ENCODE measurements at places on chromosomes 7 and 10.

GRCh38 chr10:86899670-86900276, 57.6 kb downstream of the MMRN2 start:
- no peak for DNase-seq

- DNase-seq: no peak
Observed at GRCh38 chr7:10034843-10035556, 938.7 kb upstream of the PHF14 start.

DNA sequence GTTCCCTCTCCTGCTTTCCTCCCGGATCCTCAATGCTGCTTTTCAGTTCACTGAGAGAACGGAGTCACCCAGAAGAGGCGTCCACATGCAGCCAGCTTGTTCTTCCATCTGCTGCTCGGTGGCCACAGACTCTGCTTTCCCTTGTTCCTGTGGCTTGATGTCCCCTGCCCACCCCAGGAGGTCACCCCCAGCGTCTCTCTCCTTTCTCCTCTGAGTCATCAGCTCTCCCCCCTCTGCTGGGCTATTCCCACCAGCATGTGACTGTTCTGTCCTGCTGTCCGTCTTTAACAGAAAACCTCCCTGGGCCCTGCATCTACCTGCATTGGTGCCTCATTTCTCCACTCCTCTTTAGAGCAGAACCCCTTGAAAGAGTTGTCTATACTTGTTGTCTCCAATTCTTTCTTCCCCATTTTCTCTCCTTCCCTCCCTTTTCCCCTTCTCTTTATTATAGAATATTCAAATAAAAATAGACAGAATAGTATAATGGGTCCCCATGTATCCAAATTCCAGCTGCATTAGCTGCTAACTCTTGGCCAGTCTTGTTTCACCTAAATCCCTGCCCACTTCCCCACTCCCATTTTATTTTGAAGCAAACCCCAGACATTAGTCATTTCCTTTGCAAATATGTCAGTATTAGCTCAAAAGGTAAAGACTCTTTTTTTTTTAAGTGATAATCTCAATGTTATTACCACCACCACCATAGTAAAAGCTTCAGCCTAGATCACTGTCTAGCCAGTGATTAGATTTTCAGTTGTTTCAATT, 4.1 kb downstream of the ZNF282 start:
- no peak for DNase-seq

DNA sequence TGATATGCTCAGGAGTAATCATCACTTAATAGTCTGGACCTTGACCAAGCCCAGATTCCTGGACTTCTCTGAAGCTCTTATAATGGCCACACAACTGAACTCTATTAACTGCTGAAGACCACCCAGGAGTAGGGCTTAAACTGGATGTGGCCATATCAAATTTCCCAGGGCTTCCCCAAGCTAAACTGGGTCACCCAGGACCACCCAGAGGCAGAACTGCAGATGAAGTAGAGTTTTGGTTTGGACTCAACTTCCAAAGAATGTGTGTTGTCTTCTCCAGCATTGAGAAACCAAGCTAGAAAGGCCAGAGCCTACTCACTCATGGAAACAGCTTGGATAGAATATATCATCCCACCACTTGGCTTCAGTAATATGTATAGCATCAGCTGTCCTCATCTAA, 358.2 kb upstream of the MEOX2 start:
- no peak for DNase-seq

GRCh38 chr7:137681657-137682562, 164.9 kb downstream of the DGKI start:
- no peak for DNase-seq

DNA sequence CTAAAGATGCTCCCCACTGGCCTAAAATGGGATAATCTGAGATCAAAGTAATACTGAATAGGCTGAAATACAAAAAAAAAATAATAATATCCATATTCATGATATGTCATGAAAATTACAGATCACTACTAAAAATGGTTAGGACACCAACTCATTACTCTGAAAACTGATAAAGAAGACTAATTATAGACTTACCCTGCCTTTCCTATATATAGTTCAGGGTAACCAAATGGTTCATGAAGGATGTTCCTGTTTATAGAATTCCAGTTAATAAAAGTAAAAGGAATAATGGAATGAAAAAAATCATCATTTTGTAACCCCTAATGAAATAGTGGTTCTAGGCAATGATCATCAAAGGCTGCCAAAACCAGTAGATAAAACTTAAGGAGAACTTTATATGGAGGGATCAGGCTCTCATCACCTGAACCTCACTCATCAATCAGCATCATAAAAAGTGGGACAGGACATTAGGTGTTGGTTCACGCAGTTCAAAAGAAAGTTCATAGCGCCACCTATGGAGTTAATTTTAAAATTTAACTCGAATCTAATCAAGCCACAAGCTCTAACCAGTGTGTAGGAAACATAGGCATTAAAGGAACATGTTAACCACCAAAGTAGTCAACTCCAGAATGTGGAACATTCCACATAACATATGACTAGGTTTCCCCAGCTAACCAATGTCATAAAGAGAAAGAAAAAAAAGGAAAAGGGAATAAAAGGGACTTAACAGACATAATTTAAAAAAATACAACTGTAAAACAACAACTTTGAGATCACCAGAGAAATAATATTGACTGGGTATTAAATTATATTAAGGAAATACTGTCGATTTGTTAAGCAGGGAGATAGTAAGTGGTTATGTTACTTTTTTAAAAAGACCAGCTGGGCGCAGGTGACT, 35.7 kb downstream of the P4HA1 start:
- DNase-seq: no peak

- DNase-seq: peak; percentile 12
Observed at GRCh38 chr10:788796-789748, 99.6 kb upstream of the DIP2C start.

- no peak for DNase-seq
Observed at GRCh38 chr7:157153260-157153659, 14.5 kb downstream of the UBE3C start.

GRCh38 chr10:6138456-6138855, 49.6 kb downstream of the RBM17 start:
- no peak for DNase-seq

DNA sequence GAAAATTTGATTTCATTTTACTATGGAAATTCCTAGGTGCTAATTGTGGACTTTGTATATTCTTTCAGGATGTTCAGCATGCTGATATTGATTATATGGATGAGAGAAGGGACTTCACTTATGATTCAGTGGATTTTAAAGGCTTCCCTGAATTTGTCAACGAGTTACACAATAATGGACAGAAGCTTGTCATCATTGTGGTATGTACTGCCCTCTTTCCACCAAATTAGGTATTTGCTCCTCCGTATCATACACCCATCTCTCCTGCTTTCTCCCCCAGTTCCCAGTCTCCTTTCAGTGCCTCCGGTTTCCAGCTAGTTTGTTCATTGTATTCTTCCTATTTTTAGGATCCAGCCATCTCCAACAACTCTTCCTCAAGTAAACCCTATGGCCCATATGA, 34.6 kb downstream of the MGAM start:
- no peak for DNase-seq

- DNase-seq: no peak
Observed at GRCh38 chr10:114504769-114505579, 100.7 kb upstream of the AFAP1L2 start.

GRCh38 chr10:114819322-114819721, 2.3 kb upstream of the FHIP2A start:
- no peak for DNase-seq

DNA sequence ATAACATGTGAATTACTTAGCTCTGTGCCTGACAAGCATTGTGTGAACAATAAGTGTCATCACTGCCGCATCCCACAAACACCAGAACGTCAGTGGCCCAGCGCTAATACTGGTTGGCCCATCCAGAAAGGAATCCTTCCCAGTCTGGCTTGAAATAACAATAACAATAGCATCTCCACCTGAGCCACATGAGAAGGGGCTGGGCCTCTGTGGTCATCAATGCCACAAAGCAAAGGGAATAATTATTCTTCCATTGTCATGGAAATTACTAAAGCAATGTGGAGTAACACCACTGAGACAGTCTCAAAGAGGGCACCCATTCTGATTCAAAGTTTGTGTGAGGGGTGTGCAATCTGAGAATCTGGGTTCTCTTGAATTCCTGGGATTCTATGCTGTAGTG, 105.7 kb upstream of the INHBA start:
- no peak for DNase-seq

DNA sequence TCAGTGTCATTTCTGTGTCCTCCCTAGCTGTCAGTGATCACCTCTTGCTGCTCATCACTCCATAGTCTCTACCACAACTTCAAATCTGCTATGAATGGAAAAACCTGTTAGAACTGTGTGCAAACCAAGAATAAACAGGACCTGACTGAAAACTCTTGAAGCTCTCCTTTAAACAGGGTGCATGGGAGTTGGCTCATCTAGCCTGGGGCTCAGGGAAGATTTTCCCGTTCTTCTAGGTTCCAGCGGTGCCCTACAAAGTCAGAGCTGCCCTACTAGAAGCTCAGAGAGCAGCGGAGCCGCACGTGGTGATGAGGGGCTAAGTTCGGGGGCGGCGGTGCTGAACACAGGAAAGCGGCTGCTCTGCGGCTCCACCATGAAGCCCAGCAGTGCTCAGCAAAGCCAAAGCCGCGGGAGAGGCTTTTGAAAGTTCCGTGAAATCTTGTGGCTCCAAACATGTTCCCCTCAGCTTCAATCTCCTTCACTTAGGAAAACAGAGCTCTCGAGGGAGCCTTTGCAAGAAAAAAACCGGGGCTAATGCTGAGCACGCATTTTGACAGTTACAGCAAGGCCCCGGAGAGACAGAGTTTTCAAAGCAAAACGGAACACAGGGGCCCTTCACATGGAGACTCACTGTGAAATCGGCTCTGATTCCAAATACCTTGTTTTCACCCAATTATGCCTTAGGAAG, 30.5 kb downstream of the RGS10 start:
- DNase-seq: no peak

DNA sequence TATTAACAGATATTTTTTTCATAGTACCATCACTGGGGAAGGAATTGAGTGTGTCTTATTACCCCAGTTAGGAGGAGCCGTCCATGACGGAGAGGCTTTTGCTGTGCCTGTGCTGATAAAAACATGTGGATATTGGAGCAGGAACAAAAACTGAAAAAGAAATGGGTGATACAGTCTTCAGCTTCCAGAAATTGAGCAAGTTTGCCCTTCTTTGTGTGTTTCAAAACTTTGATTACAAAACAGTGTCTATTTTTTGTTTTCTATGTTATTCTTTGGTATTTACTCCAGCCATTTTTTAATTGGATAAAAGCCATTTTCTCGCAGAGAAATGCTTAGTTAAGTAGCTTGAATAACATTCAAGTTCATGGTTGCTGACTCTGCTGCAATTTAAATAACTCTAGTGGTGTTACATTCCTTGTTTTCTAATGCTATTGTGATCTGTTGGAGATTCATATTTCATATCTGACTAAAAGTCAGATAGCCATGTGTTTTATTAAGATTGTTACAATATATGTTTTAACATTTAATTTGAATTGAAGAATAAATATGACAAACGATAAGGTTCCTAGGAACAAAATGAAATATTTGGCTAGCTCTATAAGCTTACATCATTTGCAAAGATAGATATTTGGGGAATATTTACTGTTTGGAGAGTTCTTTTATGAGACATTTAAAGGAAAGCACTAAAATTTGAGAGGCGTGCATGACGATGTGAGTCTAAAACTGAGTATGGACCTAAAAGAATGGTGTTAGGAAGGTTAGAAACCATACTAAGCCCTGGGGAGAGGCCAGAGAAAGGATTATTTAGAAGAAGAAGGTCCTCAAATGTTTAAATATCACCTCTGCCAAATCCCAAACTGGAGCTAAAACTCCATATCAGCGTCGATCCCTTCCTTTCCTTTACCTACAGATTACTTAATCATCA, 747.3 kb upstream of the CELF2 start:
- no peak for DNase-seq

DNA sequence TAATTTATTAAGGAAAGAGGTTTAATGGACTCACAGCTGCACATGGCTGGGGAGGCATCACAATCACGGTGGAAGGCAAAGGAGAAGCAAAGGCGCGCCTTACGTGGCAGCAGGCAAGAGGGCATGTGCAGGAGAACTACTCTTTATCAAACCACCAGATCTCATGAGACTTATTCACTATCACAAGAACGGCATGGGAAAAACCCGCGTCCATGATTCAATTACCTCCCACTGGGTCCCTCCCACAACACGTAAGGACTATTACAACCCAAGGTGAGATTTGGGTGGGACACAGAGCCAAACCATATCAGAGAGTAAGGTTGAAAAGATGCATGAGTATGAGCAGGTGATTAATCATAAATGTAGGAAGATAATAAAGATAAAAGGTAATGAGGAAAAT, 3.2 kb upstream of the JCAD start:
- DNase-seq: no peak

DNA sequence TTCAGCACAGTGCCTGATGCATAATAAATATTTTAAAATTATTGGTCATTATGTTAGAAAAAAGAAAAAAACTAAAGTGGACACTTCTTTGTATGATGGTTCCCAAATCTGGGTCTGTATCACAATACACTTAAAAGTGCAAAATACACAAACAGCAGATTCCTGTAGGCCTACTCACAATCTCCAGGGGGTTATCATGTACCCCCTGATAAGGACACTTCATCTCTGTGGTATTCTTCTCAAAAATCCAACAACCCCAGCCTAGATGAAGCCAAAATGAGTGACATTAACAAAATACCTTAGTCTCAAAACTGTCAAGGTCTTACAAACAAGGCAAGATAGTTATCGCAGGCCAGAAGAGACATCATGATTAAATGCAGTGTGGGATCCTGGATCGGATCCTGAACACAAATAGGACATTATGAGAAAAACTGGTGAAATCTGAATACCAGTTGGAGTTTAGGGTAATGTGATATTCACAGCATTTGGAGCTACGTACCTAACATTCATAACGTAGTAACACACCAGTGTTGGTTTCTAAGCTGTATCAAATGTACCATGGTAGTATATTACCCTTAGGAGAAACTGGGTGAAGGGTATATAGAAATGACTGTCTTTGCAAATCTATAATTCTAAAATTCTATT, 45.2 kb downstream of the NSUN6 start:
- DNase-seq: no peak

DNA sequence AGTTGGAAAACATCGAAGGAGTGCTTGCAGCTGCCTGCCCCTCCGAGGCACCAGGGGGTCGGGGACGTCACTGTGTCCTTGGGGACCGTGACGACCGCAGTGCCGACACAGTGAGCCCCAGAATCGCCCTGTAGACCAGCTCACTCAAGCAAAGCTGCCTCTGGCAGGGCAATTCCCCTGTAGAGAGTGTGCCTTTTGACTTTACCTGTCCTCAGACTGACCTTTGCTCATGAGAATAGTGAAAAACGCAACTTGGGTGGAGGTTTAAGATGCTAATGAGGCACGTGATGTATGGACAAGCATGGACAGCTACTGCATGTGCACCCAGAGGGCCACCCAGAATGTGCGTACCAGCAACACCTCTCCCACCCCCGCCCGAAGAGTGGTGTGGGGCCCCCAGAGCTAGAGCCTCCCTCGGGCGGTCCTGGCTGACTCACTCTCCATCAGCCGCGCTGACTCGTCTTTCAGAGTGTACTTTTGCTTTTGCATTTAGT, 271.9 kb downstream of the ADARB2 start:
- no peak for DNase-seq

GRCh38 chr7:73828107-73828803, 2.5 kb upstream of the CLDN4 start:
- DNase-seq: no peak

- DNase-seq: no peak
Observed at GRCh38 chr7:42735081-42735480, 176.8 kb downstream of the C7orf25 start.

GRCh38 chr7:150631084-150631826, 930 bp downstream of the GIMAP6 start:
- no peak for DNase-seq

GRCh38 chr7:55575733-55576132, 3.4 kb upstream of the VOPP1 start:
- no peak for DNase-seq

GRCh38 chr7:40551685-40552576, 417.1 kb downstream of the SUGCT start:
- DNase-seq: no peak

Data from D721Med (cell line).